ENCODE measurements at places on chromosomes 12 and 14. TPM values are rescaled to one million over a fixed set of nuclear protein-coding genes. Genes with fewer than 3 reads are reported as not detected.

GRCh38 chr12:129540249-129540648 is 363.6 kb downstream of the TMEM132D start:
- DNase-seq: no peak

- DNase-seq: no peak
Observed at GRCh38 chr12:68158432-68158831, 1.1 kb downstream of the IFNG start.

DNA sequence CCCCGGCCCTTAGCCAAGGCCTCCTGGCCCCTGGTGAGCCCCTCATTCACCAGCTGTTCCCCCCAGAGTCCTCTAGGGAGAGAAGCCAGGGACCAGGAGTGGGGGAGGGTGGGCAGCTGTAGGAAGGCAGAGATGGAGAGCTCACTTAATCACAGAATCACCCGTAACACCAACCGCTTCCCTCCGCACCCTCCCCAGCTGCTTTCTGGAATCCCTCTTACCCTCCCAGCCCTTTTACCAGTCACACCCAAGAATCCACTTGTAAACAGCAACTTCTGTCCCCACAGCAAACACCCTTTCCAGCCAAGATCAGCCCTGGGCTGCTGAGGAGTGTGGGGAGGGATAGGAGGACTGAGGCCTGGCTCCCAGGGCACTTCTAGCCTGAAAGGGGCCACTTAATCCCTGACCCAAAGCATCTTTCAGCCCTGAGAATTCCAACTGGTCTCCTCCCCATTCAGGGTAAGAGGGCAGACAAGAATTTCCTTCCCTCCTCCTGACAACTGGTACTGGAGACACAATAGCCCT is 18.8 kb downstream of the NCKAP5L start:
- no peak for DNase-seq

DNA sequence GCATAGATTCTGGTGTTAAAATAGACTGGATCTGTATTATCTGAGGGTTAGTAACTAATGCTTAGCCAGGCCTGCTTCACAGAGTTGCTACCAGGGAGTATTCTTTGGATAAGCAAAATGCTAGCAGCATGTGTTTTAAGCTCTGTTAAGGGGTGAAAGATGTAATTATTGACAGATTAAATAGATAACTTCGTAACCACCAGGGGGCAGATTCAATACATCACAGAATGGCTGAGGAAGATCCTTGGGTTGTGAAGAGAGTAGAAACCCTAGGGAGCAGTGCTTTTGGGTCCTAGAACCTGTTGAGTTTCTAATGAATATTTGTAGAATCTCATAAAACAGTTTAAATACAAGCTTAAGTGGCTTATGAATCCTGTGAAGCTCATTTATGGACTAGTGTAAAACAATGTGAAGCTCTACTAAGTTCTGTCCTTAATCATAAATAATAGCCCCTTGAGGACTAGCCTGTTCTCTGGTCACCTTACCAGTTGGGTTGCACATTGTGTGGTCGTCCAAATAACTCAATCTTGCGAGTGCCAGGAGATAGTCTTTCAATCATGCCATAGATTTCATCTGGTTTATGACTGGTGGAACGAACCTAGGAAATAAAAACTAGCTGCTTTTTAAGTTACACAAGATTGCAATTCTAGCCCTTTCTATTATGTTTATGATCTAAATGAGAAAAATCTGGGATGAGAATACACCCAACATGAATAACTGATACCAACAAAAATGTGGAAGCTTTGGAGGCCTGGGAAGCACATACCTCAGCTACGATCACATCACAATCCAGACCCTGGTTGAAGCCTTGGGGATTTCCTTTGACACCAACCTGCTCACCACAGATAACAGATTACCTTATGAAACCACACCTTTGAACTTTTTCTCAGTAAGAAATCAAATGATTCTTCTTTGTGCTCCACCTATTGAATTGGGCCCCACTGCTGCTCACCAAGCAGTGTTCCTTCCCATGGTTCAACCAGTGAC is 12.3 kb downstream of the METTL3 start:
- DNase-seq: no peak

- peak; percentile 44 for DNase-seq
Observed at GRCh38 chr14:92783813-92784431, 10.2 kb upstream of the GOLGA5 start.

GRCh38 chr14:74578479-74578878 is 33.6 kb downstream of the LTBP2 start:
- DNase-seq: no peak

DNA sequence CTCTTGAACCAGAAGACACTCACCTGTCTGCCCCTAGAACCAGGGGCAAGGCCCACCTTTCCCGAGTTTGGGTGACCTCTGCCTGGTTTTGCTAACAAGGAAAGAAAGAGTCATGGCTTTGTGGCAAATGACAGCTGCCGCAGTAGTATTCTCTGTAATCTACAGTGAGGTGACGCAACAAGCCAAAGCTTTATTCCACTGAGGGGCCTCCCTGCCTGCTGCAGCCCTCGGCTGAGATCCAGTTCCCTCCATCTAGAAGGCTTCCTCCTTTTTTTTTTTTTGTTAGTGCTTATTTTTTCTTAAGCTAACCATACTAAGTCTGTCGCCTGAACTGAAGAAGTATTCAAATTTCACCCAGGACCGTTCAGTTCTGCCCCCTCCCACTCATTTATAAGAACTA is 142.3 kb upstream of the TMCC3 start:
- DNase-seq: no peak

- DNase-seq: no peak
Observed at GRCh38 chr12:47214771-47215170, 135.0 kb upstream of the AMIGO2 start.

GRCh38 chr12:124277394-124278241 is 17.3 kb upstream of the RFLNA start:
- no peak for DNase-seq

GRCh38 chr12:58176296-58176869 is 235.0 kb downstream of the ATP23 start:
- DNase-seq: no peak

GRCh38 chr12:116406529-116406928 is 129.0 kb upstream of the MED13L start:
- peak; percentile 88 for DNase-seq

- DNase-seq: no peak
Observed at GRCh38 chr14:70599345-70599744, 1.1 kb downstream of the MED6 start.

- no peak for DNase-seq
Observed at GRCh38 chr12:23921099-23921856, 28.2 kb downstream of the SOX5 start.

DNA sequence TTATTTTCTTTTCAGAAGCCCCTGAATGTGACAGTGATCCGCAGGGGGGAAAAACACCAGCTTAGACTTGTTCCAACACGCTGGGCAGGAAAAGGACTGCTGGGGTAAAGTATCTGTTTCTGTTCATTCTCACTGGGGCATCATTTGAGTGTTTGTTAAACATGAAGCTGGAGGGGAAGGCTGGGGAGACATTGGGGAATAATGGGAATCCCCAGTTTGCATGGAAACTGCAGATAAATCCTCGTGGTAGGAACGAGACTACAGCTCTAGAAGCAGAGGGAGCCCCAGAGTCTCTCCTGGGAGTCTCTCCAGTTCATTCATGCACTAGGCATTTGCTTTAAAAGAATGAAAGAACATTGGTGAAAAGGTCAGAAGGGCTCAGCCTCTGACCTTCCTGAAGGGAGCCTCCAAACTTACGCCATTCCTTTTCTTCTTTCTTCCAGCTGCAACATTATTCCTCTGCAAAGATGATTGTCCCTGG is 2.5 kb upstream of the CFAP251 start:
- no peak for DNase-seq

DNA sequence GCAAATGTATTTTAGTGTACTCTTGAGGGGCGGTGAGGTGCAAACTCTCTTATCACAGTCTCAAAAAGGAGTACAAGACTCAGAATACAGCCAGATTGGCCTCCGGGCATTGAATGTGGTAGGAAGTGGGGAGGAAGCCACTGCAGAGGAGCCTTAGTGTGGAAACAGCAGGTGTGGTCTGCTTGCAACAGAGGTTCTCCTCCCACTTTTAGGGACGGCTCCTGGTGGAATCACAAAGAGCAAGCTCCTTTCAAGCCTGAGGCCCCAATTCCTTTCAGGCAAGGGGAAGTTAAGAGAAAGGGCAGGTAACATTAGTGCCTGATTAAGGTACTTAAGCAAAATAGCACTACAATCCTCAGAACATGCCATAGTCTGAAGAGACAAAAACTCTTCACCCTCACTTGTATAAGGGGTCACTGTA is 23.7 kb upstream of the SLC2A3 start:
- no peak for DNase-seq

DNA sequence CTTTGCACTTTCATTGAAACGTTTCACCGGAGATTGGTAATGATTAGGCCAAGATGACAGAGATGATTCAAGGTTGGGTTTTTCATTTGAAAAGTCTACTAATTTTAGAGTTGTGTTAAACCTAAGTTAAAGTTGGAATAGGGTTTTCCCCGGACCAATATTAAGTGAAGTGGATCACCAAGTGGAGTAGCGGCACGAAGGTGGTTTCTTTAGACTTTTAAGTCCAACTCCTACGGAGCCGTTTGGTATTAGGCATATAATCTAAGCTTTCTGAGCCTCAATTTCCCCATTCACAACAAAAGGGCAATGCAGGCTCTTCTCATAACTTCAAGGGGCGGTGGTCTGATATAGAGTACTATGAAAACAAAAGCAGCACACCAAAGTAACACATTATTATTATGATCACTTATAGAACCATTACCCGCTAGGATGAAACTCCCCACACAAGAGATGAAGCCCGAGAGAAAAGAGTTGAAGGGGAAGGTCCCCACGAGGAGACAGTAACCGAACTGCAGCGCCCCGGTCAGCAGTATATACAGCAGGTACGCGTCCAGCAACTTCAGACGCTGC is 413 bp downstream of the DAD1 start:
- no peak for DNase-seq

- no peak for DNase-seq
Observed at GRCh38 chr14:61491224-61491623, 169.8 kb downstream of the PRKCH start.

Gene DEGS2
- polyA plus RNA-seq: 0.10 TPM

Gene TMEM229B
- 0.51 TPM for polyA plus RNA-seq

Gene MYH6
- 3,967 TPM for polyA plus RNA-seq

Gene NRIP2
- polyA plus RNA-seq: 4.0 TPM

Gene IAPP
- polyA plus RNA-seq: not detected

Gene IL22
- not detected for polyA plus RNA-seq

Gene FBXL14
- polyA plus RNA-seq: 1.5 TPM

Gene GLIPR1L1
- not detected for polyA plus RNA-seq

Gene METTL25
- polyA plus RNA-seq: 12.1 TPM
